ENCODE measurements at places on chromosomes 6 and 20.
A peak's percentile ranks its signal among the peaks of the same experiment; 100 is the strongest.

GRCh38 chr6:37618916-37619590, 78.6 kb downstream of the MDGA1 start:
- no peak for DNase-seq

DNA sequence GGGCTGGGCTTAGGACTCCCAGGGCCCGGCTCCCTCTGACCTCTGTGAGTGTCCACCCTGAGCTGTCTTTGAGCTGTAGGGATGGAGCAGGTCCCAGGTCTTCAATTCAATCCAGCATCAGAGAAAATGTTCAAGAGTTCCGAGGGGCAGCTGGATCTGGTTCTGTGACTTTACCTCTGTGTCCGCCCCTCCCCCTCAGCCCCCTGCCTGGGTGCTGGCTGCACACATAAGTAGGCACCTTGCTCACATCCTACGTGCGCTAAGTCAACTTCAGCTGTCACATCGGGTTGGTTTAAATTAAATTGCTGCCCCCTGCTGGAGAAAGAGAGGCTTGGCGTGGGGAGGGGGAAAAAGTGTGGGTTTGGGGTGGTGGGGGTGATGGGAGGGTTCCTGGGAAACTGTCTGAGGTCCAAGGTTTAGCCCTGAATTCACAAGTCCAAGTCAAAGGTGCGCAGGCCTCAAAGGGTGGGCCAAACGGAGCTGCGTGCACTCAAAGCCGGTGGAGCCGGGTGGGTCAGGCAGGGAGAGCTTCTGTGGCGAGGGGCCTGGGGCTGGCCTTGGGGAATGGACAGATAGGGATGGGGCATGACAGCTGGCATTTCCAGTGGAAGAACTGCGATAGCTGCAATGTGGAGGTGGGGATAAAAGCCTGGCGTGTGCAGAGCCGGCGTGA, 3.0 kb downstream of the WFDC5 start:
- peak; percentile 36 for DNase-seq

DNA sequence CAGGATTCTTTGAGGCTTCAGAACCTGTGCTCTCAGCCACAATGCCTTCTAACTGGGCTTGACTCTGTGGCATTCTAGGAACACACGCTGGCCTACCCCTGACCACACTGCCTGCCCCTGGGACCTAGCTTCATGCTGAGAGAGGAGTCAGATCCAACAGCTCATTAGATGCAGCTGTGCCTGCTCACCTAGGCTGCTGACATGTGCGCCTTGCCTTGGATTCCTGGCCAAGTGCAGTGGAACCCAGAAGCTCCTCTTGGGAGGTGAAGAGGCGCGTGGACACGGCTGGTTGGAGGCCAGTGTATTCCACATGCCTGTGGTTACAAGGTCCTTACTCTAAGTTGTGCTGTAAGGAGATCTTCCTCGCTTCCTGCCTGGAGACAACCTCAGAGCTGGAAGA, 24.7 kb upstream of the KCNK16 start:
- no peak for DNase-seq

- DNase-seq: no peak
These were observed 131.8 kb upstream of the BEND3 start for GRCh38 chr6:107246972-107247615.

DNA sequence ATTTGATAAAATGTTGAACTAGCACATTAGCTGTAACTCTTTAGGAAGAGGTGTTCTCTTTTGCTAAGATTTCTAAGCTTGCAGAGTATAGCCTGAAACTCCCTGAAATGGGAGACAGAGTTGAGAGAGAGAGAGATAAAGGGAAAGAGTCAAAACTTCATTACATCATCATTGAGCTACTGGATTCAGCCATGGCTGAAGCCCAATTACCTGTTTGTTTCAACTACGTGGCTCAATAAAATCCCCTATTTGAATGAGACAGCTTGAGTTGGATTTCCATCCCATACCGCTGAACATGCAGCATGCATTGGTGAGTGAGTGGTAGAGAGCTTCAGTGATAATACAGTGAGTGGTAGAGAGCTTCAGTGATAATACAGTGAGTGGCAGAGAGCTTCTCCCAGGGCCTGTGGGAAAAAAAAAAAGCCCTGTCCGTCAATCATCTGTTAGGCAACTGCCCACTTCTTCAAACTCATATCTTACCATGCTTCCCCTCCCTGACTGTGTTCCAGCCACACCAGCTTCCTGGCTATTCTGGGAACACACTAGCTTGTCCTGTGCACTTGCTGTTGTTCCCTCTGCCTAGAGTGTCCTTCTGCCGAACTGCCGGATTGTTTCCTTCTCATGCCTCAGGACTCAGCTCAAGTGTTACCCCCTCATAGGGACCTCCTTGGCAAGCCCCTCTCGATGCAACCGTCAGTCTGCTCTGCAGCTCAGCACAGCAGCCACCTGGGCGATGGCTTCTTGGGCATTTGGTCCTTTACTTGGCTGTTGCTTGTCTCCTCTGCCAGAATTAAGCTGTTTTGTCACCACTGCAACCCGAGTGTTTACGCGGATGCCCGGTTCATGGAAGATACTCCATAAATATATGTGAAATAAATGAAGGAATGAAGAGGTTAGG, 91.3 kb upstream of the EYA2 start:
- DNase-seq: no peak

- DNase-seq: no peak
These were observed 55.1 kb downstream of the TBXT start for GRCh38 chr6:166112580-166112979.

DNA sequence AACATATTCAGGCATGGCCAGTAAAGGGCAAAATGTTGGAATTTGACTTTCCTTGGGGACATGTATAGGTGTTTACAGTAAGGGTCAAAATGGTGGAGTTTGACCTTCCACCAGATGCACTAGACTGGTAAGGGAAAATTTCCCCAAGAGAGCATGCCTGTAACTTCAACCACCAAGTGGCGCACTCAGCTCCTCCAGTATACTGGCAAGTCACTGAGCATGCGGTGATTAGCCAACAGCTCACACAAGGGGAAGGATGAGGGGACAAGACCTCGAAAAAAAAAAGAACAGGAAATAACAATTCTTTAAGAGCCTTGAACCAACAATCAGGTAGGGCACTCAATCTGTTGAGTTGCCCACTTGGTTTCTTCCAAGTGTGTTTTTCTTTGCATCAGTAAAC, 140.9 kb downstream of the EYS start:
- no peak for DNase-seq

GRCh38 chr6:31208506-31208905, 38.0 kb upstream of the POU5F1 start:
- no peak for DNase-seq

- no peak for DNase-seq
These were observed 179.5 kb downstream of the FUT9 start for GRCh38 chr6:96195272-96195671.
